Thyroid gland (tissue), 4 donors: ENCODE measurements at places on chromosomes 11 and 22. TPM values are rescaled to one million over a fixed set of nuclear protein-coding genes. Genes with fewer than 3 reads are reported as not detected.

Gene SLC22A12
- not detected for total RNA-seq

Gene SCUBE1
- total RNA-seq = 0.78 TPM

- no peaks in the 10 kb centered on the region for H3K27me3 ChIP-seq
- no peaks in the 10 kb centered on the region for H3K36me3 ChIP-seq
- DNase-seq = peak; percentile 8
- no peak overlapping the region for H3K4me3 ChIP-seq
- H3K4me1 ChIP-seq = peaks cover 32% of the 10 kb centered on the region
- H3K27ac ChIP-seq = peak overlapping the region; percentile 86
Measured at GRCh38 chr11:95556342-95557163, 233.0 kb downstream of the FAM76B start.

GRCh38 chr22:31378123-31378522 lies 21.3 kb upstream of the DRG1 start:
- H3K4me1 ChIP-seq = no peaks in the 10 kb centered on the region
- no peak overlapping the region for H3K27ac ChIP-seq
- no peaks in the 10 kb centered on the region for H3K27me3 ChIP-seq
- no peaks in the 10 kb centered on the region for H3K36me3 ChIP-seq
- DNase-seq = no peak

DNA sequence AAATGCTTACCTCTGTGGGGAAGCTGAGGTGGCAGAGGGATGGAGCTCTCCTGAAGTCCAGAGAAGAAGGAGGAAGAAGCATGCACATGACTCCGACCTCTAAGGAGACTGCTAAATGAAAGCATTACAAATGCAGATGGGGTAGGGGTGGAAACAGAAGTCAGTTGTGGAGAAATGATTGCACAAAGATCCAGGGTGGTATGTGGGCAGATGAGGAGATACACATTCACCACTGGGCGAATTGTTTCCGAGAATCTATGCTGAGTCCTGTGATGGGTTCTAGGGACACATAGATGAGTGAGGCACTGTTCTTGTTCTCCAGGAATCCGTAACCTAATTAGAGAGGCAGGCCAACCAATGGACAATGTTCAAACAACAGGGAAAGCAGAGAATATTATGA lies 188.9 kb upstream of the ZBED5 start:
- no peaks in the 10 kb centered on the region for H3K36me3 ChIP-seq
- DNase-seq = no peak
- no peaks in the 10 kb centered on the region for H3K27me3 ChIP-seq
- H3K4me1 ChIP-seq = no peaks in the 10 kb centered on the region
- no peak overlapping the region for H3K27ac ChIP-seq

- H3K27ac ChIP-seq = no peak overlapping the region
- no peaks in the 10 kb centered on the region for H3K27me3 ChIP-seq
- H3K4me3 ChIP-seq = no peak overlapping the region
- H3K4me1 ChIP-seq = no peaks in the 10 kb centered on the region
Measured at GRCh38 chr22:35051013-35051535, 14.9 kb upstream of the ISX start.

- H3K4me1 ChIP-seq = no peaks in the 10 kb centered on the region
- no peaks in the 10 kb centered on the region for H3K36me3 ChIP-seq
- no peak overlapping the region for H3K27ac ChIP-seq
Measured at GRCh38 chr11:40597546-40598113, 861.8 kb downstream of the LRRC4C start.

DNA sequence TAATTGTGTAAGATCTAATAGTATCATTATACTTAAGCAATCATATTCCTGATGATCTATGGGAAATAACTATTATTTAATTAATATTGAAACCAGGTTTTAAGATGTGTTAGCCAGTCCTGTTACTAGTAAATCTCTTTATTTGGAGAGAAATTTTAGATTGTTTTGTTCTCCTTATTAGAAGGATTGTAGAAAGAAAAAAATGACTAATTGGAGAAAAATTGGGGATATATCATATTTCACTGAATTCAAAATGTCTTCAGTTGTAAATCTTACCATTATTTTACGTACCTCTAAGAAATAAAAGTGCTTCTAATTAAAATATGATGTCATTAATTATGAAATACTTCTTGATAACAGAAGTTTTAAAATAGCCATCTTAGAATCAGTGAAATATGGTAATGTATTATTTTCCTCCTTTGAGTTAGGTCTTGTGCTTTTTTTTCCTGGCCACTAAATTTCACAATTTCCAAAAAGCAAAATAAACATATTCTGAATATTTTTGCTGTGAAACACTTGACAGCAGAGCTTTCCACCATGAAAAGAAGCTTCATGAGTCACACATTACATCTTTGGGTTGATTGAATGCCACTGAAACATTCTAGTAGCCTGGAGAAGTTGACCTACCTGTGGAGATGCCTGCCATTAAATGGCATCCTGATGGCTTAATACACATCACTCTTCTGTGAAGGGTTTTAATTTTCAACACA lies 6.4 kb downstream of the BIRC3 start:
- no peak for DNase-seq
- H3K4me3 ChIP-seq = no peak overlapping the region
- no peak overlapping the region for H3K27ac ChIP-seq
- peaks cover 3% of the 10 kb centered on the region for H3K36me3 ChIP-seq
- H3K27me3 ChIP-seq = no peaks in the 10 kb centered on the region

DNA sequence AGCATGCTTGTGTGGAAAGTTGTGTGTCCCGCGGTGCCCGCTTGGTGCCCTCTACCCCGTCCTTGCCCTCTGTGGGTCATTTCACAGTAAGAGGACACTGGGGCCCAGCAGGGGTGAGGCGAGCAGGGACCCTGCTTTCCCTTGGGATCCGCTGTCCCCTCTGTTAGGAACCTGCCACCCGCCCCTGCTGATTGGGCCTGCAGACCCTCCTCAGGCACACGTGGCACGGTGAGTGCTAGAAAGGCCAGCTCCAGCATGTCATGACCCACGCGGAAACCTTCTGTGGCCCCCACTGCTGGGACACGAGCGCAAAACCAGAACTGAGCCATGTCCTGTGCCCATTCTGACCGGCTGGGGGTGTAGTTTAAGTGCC lies 353.1 kb downstream of the TBC1D22A start:
- no peak for DNase-seq
- no peaks in the 10 kb centered on the region for H3K4me1 ChIP-seq
- no peaks in the 10 kb centered on the region for H3K27me3 ChIP-seq
